ENCODE measurements at places on chromosomes 6 and 20. TPM values are rescaled to one million over a fixed set of nuclear protein-coding genes. Genes with fewer than 3 reads are reported as not detected.
A peak's percentile ranks its signal among the peaks of the same experiment; 100 is the strongest.

DNA sequence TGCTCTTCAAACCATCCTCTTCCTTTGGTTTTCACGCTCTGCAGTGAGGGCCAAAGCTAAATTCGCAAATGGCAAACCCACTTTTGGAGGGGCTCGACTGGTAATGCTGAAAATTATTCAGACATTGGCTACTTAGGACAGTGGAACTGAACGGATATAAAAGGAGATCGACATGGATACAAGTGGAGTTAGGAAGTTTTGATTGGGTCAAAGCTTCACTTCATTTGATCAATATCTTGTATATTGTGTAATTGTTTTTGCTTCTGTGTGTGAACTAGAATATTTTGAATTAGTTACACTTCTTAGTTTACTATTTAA is 1.2 kb downstream of the FAM8A1 start:
- DNase-seq: no peak

- no peak for DNase-seq
Observed at GRCh38 chr20:32159766-32160221, 47.7 kb downstream of the PLAGL2 start.

GRCh38 chr6:46690141-46690755 is 2.6 kb downstream of the TDRD6 start:
- no peak for DNase-seq

DNA sequence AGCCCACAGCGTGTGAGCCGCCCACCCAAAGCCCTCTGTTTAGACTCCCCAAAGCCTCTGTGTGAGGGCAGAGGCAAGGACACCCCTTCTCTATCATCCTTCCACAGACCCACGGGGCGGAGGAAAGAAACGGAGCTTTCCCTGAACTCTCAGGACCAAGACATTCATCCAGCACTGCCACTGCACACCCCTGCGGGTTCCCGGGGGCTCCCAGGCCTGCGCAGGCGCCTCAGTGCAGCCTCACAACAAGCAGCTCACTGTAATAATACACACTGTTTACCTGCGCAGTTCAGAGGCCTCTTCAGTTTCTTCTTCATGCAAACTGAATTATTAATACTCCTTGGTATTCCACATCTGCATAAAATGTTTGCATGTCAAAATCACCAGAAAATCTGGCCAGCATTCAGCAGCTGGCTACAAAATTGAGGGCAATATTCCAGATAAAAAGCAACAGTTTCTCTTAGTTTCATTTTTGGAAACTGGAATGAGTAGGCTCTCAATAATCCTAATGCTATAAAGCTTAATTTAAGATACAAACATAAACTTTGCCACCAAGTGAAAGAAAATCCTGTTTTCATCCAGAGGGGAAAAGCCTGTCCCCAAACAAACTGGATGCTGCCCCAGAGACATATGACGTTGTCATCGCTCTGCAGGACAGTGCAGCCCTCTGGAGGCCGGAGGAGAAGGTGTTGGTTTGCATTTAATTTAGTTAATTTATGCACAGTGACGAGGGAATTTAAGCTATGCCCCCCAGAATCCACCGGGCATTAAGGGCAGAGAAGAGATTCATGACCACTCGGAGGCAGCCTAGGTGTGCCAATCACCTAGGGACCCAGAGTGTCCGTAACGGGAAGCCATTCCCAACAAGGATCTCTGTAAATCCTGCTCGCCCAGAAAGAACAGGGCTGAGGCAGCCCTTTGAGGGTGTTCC is 45.3 kb downstream of the NINL start:
- DNase-seq: no peak

Gene CSTF1
- 37.6 TPM for total RNA-seq

Gene VIP
- total RNA-seq: 0.46 TPM

Gene TMC2
- not detected for total RNA-seq

Gene ASIP
- total RNA-seq: 14.1 TPM

- DNase-seq: no peak
Observed at GRCh38 chr6:36598326-36598725, 4.2 kb downstream of the SRSF3 start.

DNA sequence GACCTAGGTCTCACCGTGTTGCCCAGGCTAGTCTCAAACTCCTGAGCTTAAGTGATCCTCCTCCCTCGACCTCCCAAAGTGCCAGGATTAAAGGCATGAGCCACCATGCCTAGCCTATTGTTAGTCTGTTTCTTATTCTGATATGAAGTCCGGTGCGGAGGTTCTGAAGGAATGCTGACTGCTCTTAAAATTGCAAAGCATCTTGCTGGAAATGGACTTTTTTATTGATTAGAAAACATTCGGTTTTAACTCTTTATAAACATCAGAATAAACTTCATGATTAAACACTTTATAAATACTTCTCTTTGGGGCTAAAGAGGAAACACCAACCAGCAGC is 3.2 kb downstream of the TNFAIP3 start:
- DNase-seq: no peak

DNA sequence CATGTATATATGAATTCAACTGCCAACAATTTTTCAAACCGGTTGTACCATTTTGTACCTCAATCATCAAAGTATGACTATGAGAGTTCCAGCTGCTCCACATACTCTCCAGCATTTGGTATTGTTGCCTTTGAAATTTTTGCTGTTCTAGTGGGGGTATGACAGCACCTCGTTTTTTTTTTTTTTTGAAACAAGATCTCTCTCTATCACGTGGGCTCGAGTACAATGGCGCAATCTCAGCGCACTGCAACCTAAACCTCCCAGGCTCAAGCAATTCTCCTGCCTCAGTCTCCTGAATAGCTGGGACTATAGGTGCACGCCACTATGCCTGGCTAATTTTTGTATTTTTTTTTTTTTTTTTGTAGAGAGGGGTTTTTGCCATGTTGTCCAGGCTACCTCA is 144.7 kb upstream of the JARID2 start:
- DNase-seq: no peak

GRCh38 chr6:167906899-167907298 is 80.2 kb downstream of the AFDN start:
- DNase-seq: peak; percentile 30

DNA sequence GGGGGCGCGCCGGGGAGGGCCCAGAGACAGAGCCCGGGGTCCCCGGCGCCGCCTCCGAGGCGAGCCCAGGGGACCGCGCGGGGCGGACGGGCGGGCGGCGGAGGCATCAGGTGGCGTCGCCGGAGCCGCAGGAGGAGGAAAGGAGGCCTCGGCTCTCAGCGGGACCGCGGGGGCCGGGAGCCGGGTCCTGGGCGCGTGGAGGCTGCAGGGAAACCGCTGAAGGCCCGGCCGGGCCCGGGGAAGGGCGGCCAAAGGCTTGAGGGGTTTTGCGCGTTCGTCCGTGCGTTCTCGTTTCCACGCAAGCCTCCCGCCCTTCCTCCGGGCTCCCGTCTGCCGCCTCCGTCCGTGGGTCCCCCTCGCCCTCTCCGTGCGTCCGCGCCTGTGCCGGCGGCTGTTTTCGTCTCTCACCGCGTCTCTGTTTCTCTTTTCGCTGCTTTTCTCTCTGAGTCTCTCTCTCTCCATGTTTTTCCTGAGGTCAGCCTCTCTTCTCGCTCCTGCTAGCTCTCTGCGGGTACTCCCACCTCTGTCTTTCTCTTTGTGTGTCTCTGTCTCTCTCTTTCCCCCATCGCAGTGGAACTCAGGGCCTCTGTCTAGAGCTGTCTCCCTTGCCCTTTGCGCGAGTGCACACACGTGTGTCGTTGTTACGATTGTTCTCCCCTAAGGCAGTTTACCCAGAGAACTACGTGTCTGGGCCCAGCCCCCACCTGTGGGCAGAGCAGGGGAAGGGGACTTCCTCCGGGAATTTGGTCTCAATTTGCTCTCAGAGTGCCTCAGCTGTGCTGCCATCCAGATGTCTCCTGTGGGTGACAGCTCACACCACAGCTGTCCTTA is 2.1 kb downstream of the IRF4 start:
- no peak for DNase-seq

Gene MOG
- total RNA-seq: 0.13 TPM

- DNase-seq: no peak
Observed at GRCh38 chr6:79543411-79543810, 6.2 kb upstream of the LCA5 start.

- no peak for DNase-seq
Observed at GRCh38 chr6:138101946-138102731, 5.1 kb downstream of the PERP start.

Gene CST4
- total RNA-seq: not detected

Gene PPP1R16B
- total RNA-seq: 3.4 TPM

DNA sequence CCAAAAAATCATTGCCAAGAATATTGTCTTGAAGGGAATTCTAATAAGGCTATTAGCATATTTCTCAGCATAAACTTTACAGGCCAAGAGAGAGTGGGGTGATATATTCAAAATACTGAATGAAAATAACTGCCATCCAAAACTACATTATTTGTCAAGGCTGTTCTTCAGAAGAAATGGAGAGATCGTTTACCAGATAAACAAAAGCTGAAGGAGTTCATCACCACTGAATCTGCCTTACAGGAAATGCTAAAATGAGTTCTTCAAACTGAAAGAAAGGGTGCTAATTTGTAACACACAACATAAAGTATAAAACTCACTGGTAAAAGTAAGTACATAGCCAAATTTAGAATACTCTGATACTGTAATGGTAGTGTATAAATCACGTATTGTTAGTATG is 517.0 kb downstream of the TENT5A start:
- no peak for DNase-seq

Gene JPH2
- total RNA-seq: 0.48 TPM

Gene TMEM242
- total RNA-seq: 5.5 TPM

DNA sequence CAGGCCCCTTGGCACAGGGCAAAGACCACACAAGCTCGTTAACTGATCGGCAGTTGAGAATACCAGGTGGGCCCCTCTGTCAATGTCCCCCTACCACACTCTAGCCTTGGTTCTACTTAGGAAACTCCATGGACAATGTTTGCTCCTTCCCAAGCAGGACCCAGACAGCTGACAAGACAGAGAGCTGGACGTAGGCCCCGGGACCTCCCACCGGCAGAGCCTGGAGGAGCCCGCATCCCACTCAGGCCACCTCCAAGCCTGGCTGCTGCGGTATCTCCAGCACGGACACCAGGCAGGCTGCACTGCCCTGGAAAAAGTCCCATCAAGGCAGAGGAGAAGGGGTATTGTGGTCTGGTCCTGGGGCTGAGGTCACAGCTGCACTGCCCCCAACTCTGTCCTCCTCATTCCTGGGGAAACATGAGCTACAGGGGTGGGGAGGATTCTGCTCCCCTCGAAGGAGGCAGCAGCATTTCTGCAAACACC is 6.2 kb upstream of the GRM4 start:
- DNase-seq: no peak

DNA sequence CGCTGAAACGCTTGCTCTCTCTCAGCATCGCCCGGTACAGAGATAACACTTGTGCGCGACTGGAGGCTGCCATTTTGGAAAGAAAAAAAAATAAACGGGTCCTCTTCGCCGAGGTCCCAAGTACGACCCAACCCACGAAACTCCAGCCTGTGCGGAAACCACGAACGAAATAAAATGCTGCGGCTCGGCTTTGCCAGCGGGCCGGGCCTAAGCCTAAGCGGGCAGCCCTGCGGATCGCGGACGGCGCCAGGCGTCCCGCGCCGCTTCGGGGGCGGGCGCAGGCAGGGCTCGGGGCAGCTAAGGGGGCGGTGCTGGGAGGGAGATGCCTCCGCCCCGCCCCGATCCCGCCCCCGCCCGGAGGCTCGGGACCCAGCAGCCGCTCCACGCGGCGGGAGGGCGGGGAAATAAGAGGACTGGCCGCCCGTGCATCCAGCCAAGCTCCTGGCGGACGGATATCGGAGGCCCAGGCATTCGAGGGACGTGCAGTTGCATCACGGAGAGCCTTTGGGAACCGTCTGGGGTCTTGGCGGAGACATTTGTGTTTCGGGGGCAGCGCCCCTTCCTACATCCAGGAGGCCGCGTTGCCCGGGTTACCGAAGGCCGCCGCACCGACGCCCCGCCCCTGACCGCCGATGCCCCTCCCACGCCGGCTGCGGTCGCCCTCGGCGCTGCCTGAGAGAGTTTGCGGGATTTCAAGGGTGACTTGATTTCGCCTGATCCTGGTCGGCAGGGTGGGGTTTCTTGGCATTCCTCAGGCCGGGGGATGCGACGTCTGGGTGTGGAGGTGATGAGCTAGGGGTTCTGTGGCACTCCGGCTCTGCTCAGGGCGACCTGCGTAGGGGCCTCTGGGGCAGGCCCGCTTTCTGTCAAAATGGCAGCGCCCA is at the start of the genes FARS2 and LYRM4:
Gene FARS2 (plus strand): TSS at position 853 of the 884 bp plus-strand sequence.
Gene LYRM4 (minus strand): TSS at position 290 of the 884 bp plus-strand sequence. CDS start 217 bp downstream, at position 73.
- DNase-seq: peak; percentile 88

GRCh38 chr20:25215521-25215920 is 20.0 kb downstream of the ENTPD6 start:
- no peak for DNase-seq

DNA sequence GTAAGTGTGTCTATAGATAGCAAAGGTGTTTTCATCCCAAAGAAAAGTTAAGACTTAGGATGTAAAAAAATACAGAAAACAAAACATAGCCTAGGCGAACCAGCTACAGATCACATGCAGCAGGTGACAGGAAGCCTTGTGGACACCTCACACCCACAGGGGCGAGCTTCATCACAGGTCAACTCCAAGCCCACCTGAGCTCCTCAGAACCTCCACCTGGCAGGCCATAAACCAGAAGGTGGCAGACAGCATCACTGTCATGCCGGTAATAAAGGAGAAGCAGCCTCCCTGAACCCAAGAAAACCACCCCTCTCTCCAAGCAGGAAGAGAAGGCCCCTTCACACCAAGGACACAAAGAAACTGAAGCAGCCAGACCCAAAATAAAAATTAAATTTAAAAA is 1.0 kb downstream of the RALGAPA2 start:
- no peak for DNase-seq

GRCh38 chr6:121581327-121581726 is 145.9 kb downstream of the GJA1 start:
- DNase-seq: no peak

- no peak for DNase-seq
Observed at GRCh38 chr6:7705483-7705882, 20.4 kb upstream of the BMP6 start.

DNA sequence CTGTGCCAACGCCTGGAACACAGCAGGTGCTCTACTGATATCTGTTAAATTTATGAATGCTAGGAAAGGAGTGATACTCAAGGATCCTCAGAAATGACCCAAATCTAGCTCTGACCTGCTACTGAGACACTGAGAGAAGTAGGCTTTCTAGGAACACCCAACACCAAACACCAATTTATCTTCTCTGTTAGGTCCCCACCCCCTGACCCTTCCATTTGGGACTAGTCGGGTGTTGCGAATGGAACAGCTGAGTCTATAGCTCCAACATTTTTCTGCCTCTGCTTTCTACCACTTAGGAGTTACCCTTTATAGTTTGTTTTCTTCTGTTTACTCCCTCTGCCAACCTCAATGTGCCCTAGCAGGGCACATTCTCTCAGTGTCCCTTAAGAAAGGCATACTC is 24.0 kb downstream of the CPNE1 start:
- DNase-seq: no peak

Gene GCLC
- total RNA-seq: 36.9 TPM

Gene PTPRT
- total RNA-seq: 0.08 TPM

Gene NT5DC1
- 27.8 TPM for total RNA-seq

Gene TNNC2
- total RNA-seq: 3.6 TPM

DNA sequence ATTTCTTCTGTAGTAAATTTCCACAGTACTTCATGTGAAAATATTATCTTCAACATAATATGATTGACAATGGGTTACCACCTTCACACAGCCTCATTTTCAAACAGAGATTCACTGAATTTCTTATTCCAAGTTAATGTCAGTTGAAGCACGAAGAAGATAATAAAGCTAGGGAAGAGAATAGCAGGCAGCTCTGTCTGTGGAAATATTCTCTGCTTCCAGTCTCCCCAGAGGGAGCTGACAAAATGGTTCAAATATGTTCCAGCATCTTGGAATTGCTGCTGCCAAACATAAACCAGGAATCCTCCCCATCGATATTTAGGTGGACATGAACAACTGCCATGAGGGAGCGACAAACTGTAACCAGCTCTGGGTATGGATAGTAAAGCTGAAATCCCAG is 224.8 kb downstream of the GJA1 start:
- no peak for DNase-seq

- no peak for DNase-seq
Observed at GRCh38 chr6:6202886-6203285, 117.6 kb downstream of the F13A1 start.
